Uterus (tissue), 4 donors: ENCODE measurements at places on chromosomes 7 and 10. TPM values are rescaled to one million over a fixed set of nuclear protein-coding genes. Genes with fewer than 3 reads are reported as not detected.

DNA sequence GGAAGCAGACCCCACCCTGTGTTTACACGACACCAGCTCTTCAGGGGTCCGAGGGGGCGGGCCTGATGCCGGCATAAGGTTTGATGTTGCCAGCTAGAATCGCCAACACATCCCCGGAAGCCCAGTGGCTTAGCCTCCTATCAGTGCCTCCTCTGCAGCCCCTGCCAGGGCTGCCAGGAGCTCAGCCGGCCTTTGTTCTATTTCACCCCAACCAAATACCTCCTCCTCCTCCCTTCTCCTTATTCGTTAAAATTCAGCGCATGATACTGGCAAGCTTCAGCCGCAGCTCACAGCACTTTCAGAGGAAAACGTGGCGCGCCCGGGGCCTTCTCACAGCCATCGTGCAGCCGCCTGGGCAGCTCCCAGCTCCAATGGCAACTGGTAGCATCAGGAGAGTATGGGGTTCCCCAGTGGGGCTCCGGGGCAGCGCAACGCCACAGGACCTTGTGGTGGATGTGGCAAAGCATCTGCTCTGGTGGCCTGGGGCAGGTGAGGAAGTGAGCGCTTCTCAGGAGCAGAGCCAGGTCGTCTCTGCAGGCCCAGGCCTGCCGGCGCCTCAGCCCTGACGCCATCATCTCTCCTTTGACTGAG, 176.4 kb upstream of the RHEB start:
- no peaks in the 10 kb centered on the region for H3K36me3 ChIP-seq
- H3K27ac ChIP-seq = no peak overlapping the region
- no peak for DNase-seq
- H3K4me1 ChIP-seq = no peaks in the 10 kb centered on the region
- no peak overlapping the region for H3K4me3 ChIP-seq
- H3K27me3 ChIP-seq = no peaks in the 10 kb centered on the region

VPS26A gene
- 63.6 TPM for total RNA-seq

GPR22 gene
- total RNA-seq = 0.48 TPM

TMEM213 gene
- not detected for total RNA-seq

DNA sequence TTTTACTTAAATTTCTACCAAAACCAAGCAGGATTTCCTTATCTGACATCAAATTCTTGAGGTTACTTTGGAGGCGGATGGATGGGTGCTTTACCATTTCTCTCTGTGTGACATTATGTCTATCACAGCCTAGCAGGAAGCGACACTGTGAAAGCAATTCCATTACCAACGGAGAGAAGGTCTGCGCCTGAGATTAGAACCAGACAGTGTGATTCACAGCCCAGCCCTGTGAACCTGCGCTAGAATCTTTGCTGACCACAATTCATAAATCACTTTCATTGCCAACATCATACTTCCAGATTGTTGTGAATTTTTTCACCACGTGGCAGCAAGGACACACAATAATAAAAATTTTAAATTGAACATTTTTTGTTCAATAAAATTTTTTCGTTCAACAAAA, 126.5 kb downstream of the CUBN start:
- H3K36me3 ChIP-seq = no peaks in the 10 kb centered on the region
- H3K27ac ChIP-seq = peak overlapping the region; percentile 75
- DNase-seq = no peak
- H3K4me3 ChIP-seq = no peak overlapping the region
- no peaks in the 10 kb centered on the region for H3K4me1 ChIP-seq
- no peaks in the 10 kb centered on the region for H3K27me3 ChIP-seq

- no peaks in the 10 kb centered on the region for H3K36me3 ChIP-seq
- no peaks in the 10 kb centered on the region for H3K4me1 ChIP-seq
- no peak for DNase-seq
- H3K27me3 ChIP-seq = no peaks in the 10 kb centered on the region
Measured at GRCh38 chr7:33130184-33130583, 820 bp downstream of the BBS9 start.

CUTC gene
- 5.4 TPM for total RNA-seq

GRCh38 chr10:8967061-8967460, 912.6 kb downstream of the GATA3 start:
- no peak overlapping the region for H3K4me3 ChIP-seq
- no peaks in the 10 kb centered on the region for H3K36me3 ChIP-seq
- no peak for DNase-seq
- H3K27me3 ChIP-seq = no peaks in the 10 kb centered on the region
- no peak overlapping the region for H3K27ac ChIP-seq

PAPOLB gene
- 0.24 TPM for total RNA-seq

- no peaks in the 10 kb centered on the region for H3K27me3 ChIP-seq
- H3K36me3 ChIP-seq = no peaks in the 10 kb centered on the region
Measured at GRCh38 chr10:17406036-17406834, 48.2 kb downstream of the ST8SIA6 start.

DNA sequence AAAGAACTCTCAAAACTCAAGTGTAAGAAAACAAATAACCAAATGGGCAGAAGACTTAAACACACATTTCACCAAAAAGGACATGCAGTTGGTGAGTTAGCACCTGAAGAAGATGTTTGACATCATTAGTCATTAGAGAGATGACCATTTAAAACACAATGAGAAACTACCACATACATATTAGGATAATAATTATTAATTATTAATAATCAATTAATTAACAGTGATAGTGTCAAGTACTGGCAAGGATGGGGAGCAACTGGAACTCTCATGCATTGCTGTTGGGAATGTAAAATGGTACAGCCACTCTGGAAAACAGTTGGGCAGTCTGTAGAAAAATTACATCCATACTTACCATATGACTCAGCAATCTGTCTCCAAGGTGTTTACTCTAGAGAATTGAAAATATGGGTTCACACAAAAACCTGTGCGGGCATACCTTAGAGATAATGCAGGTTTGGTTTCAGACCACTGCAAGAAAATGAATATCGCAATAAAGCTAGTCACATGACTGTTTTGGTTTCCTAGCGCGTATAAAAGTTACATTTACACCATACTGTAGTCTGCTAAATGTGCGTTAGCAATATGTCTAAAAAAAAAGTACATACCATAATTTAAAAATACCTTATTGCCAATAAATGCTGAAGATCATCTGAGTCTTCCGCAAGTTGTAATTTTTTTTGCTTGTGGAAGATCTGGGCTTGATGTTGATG, 30.3 kb downstream of the ARID5B start:
- no peaks in the 10 kb centered on the region for H3K27me3 ChIP-seq
- no peak overlapping the region for H3K4me3 ChIP-seq
- no peak for DNase-seq

DNA sequence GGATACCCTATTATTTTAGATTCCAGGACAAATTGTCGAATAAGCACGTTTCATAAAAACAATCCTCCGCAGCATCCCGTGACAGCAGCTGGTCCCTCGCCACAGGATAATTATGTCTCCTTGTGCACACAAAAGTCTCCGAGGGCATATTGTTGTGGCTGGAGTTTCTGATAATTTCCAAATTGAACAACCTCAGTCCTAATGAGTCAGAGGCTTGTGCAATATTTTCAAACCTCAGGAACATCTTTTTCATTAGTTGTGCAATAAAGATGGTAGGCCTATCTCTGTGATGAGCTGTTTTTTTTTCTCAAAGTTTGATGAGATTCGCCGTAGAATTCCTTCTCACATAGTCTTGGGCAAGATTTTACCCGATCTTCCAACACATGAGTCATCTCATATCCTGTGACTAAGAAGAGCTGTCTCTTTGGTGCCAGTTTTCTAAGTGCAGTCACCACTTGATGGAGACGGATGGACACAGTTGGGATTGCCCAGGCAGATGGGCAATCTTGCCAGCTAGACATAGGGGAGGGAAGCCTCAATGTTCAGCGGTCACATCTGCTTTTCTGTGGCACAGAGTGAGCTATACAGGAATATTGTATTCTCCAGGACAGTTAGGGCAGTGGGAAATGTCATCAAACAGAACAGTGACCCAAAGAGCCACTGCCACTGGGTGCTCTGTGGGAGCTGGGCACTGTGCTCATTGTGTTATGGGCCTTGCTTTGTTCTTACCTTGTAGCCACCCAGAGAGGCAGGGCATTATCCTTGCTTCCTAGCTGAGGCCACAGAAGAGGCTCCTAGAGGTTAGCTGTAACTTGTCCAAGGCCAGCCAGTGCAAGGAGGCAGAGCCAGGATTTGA, 7.8 kb downstream of the HTRA1 start:
- H3K27me3 ChIP-seq = no peaks in the 10 kb centered on the region
- H3K4me3 ChIP-seq = no peak overlapping the region
- H3K36me3 ChIP-seq = no peaks in the 10 kb centered on the region
- H3K27ac ChIP-seq = peak overlapping the region; percentile 87

CLCN1 gene
- 0.21 TPM for total RNA-seq

- no peak overlapping the region for H3K27ac ChIP-seq
- H3K36me3 ChIP-seq = no peaks in the 10 kb centered on the region
- H3K4me1 ChIP-seq = no peaks in the 10 kb centered on the region
- no peak overlapping the region for H3K4me3 ChIP-seq
Measured at GRCh38 chr7:7122033-7122478, 60.3 kb upstream of the C1GALT1 start.

GRCh38 chr7:30652132-30652531, 30.1 kb downstream of the CRHR2 start:
- no peaks in the 10 kb centered on the region for H3K27me3 ChIP-seq
- no peaks in the 10 kb centered on the region for H3K36me3 ChIP-seq
- H3K27ac ChIP-seq = no peak overlapping the region
- no peak overlapping the region for H3K4me3 ChIP-seq

DNA sequence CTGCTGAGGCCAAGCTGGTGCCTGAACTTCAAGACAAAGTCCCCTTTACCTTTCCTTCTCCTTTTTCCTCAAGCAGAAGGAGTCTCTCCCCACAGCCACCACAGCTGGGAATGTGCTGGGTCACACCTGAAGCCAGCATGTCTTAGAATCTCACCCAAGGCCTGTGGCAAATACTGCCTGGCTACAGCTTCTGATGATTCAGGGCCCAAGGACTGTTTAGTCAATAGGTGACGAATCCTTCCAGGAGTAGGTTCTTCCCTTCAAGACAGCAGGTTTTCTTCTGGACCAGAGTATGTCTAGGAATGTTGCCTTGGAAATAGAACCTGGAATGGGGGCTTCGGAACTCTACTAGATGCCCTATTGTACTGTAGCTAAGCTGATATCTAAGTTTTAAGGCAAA, 374.6 kb downstream of the KIF20B start:
- DNase-seq = no peak
- H3K36me3 ChIP-seq = no peaks in the 10 kb centered on the region
- no peaks in the 10 kb centered on the region for H3K4me1 ChIP-seq
- no peaks in the 10 kb centered on the region for H3K27me3 ChIP-seq
- H3K27ac ChIP-seq = no peak overlapping the region

MBLAC1 gene
- total RNA-seq = 4.6 TPM

GPR37 gene
- 0.59 TPM for total RNA-seq

SOSTDC1 gene
- total RNA-seq = 14.2 TPM

NUTM2A gene
- total RNA-seq = 1.1 TPM

DNA sequence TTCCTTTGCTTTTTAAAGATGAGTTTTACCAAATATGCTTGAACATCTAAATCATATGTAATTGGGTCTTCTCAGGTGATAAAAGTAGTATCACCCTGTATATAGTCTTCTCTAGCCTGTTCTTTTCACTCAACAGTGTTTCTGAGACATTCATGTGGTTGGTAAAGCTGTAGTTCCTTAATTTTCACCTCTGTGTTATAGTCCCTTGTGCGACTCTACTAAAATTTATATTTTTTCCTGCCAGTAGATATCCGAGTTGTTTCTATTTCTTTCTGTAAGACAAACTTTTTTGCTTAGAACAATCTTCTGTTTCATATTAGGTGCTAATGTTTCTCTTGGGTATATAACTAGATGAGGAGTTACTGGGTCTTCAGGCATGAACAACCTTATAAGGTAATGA, 35.6 kb downstream of the SYPL1 start:
- DNase-seq = no peak
- H3K27me3 ChIP-seq = no peaks in the 10 kb centered on the region
- no peak overlapping the region for H3K27ac ChIP-seq
- H3K4me1 ChIP-seq = no peaks in the 10 kb centered on the region
- H3K36me3 ChIP-seq = no peaks in the 10 kb centered on the region
- no peak overlapping the region for H3K4me3 ChIP-seq

DNA sequence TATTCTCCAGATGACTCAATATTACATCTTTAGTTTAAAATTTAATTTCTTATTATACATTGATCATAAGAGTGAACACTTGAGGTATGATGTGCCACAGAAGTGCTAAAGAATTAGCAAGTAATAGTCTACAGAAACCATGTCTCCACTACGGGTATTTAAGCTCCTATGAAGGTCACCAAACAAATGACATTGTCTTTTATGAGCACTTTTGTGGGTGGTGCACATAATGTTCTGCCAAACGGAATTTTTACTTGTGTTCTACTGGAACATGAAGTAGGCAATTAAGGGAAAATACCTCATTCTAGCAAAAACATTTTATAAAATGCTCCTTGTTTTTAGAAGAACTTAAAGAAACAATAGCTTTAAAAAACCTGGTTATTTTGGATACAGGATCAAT, 27.4 kb upstream of the CUBN start:
- H3K4me1 ChIP-seq = no peaks in the 10 kb centered on the region
- H3K27ac ChIP-seq = no peak overlapping the region

DNA sequence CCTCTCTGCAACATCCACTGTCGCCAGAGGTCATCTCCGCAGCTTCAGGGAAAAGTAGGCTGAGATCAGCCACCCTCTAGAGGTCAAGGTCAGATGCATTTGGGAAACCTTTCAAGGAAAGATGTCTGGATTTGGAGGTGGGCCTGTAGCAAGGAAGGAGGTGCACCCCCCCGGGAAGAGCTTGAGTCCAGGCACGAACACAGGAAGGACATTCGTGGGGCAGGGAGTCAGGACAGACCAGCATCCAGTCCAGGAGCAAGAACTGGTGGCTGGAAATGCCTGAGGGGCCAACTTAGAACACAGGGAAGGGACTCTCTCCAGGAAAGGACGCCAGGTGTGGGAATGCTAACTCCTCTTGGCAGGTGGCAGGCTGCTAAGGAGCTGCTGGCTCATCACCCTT, 614.1 kb upstream of the MGMT start:
- H3K36me3 ChIP-seq = no peaks in the 10 kb centered on the region
- peak overlapping the region; percentile 8 for H3K27ac ChIP-seq
- no peaks in the 10 kb centered on the region for H3K4me1 ChIP-seq
- H3K4me3 ChIP-seq = no peak overlapping the region
- DNase-seq = no peak

CLEC5A gene
- not detected for total RNA-seq

TCAF2 gene
- 12.1 TPM for total RNA-seq

DNA sequence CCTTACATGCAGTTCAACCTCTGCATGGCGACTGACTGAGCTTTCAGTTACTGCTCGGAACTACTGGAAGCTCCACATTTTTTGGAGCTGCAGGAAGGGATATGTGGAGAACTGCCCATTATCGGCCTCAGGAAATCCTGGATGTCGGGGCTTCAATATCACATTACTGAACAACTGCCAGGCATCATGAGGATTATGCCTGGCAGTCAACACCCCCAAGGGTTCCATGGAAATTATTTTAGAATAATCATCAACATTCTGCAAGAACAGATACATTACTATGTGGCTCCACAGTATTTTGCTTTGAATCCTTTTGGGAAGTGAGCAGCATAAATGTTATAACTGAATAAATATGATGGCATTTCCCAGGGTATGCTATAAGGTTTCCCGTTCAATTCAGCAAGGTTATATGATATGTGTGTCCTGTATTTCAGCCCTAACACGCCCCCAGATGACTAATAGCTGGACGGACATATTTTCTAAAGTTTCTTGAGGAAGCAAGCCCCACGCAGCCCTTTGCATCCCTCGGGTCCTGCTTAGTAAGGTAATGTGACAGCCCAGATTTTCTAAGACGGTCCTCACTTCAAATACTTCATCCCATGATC, 53.0 kb upstream of the OPALIN start:
- no peaks in the 10 kb centered on the region for H3K36me3 ChIP-seq
- no peak overlapping the region for H3K27ac ChIP-seq
- no peaks in the 10 kb centered on the region for H3K4me1 ChIP-seq
- no peak overlapping the region for H3K4me3 ChIP-seq
- H3K27me3 ChIP-seq = no peaks in the 10 kb centered on the region
- DNase-seq = no peak
